ENCODE measurements at places on chromosomes 1 and 21.

- peak; percentile 10 for DNase-seq
Measured at GRCh38 chr1:22500471-22500870, 48.8 kb downstream of the ZBTB40 start.

GRCh38 chr1:112395256-112395820 lies 676 bp upstream of the CTTNBP2NL start:
- no peak for DNase-seq

- DNase-seq, result no peak
Measured at GRCh38 chr1:1176931-1177330, 3.3 kb downstream of the TTLL10 start.

DNA sequence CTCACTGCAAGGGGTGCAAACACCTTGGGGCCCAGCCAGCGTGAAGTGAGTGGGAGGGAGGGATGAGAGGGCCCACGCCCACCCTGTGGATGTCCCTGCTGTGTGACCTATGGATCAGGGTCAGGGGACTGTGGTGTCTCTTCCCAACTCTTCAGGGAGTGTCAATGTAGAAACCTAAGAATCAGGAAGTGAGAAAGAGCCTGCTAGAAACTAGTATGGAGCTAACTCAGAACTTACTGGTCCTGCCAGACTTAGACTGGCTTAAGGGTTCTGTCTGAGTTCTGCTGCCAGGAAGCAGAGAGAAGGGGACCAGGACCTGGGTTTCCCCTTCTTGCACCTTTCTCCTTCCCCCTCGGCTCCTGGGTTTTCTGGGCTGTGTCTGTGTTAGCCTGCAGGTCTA lies 1.8 kb upstream of the IL10 start:
- DNase-seq, result no peak

- no peak for DNase-seq
Measured at GRCh38 chr1:68675336-68675735, 178.5 kb upstream of the DEPDC1 start.

DNA sequence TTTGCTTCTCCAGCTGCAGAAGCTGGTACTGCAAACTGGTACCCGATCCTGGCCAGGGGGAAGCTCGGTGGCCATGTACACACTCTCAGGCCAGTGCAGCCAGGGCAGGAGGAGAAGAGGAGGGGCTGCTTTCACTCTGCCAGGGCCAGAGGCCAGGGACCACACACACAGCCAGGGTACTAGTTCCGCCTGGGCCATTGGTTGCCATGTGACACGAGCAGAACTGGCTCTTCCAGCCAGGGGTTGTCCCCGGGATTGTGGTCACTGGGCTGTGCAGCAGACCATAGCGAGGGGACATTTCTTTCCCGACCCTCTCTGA lies 3.7 kb upstream of the SHISAL2A start:
- DNase-seq, result no peak

GRCh38 chr1:89041119-89041641 lies 18.5 kb upstream of the GBP3 start:
- peak; percentile 38 for DNase-seq

DNA sequence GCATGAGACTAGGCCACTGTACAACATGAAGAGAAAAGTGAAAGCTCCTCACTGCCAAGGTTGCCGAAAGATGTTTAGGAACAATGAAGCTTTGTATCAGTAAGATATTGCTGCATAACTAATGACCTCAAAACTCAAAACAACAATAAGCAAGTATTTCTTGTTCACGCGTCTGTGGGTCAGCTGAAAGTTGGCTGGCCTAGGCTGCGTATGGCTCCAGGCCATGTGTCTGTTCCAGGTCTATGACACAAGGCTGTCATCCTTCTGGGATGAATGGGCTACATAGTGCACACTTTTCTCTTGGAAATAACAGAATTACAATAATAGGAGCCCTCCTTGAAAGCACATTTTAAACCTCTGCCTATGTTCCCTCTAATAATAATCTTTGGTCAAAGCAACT lies 515.9 kb downstream of the PLPP3 start:
- no peak for DNase-seq

GRCh38 chr1:223503348-223503747 lies 110.1 kb downstream of the CCDC185 start:
- no peak for DNase-seq

DNA sequence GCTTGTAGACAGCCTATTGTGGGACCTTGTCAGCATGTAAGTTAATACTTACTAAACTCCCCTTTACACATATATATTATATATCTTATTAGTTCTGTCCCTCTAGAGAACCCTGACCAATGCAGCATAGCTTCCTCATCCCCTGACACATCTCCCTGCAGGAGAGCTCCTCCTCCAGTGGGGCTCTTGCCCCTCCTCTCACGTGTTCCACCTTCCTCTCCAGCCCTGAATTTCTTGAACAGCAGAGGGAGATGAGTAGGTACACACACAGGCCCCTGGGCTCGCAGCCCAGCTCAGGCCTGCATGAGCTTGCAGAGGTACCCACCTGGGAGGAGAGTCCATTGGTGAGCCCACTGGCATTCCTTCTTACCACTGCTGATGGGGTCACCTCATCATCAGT lies 27.3 kb upstream of the GOLT1A start:
- no peak for DNase-seq

DNA sequence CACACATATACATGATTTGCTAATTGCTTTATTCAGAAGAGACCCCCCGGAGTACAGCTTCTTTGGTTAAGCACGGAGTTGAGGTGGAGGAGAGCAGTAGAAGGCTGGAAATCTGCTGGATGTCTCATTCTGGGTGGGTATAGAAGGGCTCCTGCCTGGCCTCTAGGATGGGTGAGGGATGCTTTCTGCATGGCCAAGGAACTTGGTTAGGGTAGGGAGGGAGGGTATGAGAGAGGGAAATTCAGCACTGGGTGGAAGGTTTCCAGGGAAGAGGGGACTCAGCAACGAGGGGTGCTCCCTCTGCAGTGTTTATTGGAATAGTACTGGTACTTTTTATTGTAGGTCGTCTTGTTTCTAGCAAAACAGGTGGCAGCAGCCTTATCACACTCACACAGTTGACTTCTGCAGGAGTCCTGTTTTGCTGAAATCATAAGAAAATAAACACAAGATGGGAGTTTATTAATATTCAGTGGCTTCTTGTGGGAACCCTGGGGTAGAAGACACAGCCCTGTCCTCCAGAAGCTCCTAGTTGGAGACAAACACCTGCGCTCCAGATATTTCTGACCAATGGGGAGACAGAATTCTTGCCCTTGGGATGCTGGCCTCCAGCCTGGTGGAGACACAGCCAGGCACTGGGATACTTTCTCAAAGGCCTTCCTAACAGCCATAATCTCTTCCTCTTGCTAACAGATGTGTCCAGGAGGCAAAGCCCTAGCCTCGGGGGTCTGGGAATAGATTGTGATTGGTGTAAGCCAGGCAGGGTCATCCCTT lies 3.8 kb downstream of the PLA2G2A start:
- DNase-seq, result no peak

DNA sequence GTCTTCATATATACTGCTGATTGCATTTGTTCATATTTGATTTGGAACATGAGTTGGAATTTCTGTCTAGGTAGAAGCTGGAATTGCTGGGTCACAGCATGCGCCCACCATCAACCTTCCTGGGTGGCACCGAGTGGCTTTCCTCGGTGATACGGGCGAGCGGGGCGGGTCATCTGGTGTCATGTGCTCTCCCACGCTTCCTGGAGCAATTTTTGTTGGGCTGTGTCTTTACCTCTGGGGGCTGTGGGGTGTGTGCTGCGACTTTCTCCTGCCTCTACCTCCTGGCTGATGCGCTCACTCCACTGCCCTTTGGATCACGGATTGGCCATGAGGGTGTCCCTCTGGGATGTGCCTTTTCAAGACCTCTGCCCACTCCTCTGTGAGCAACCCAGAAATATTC lies 108.7 kb upstream of the COL6A1 start:
- DNase-seq, result no peak

DNA sequence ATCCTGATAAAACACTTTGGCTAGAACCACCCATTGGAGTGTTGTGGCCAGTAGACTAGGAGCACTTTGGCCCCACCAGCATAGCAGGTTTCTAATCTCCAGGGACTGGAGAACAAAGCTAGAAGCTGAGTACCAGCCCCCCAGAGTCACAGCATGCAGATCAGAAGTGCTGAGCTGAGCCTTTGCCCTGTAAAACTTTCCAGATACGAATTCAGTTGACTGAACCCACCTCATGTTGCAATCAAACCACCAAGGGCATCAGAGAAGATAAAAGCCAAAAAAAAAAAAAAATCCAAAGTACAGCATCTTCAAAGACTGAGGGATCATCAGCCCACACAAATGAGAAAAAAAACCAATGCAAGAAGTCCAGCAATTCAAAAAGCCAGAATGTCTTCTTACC lies 8.7 kb upstream of the CD53 start:
- DNase-seq, result no peak

DNA sequence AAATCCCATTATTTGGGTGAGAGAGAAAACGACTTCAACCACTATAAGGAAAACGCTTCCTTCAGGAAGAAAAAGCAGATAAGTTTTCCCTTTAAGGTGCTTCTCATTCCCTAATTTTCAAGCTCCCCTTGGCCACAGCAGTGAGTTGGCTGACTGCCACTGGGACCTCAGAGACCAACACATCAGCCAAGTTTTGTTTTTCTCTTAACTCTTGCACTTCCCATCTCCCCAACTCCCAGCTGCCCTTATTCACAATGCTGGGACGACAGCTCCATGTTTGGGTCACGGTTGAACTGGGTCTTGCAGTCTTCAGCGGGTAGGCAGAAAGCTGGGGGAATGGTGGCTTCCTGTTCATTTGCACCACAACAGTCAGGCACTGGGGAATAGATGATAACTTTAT lies 18.9 kb downstream of the SGIP1 start:
- DNase-seq, result no peak

DNA sequence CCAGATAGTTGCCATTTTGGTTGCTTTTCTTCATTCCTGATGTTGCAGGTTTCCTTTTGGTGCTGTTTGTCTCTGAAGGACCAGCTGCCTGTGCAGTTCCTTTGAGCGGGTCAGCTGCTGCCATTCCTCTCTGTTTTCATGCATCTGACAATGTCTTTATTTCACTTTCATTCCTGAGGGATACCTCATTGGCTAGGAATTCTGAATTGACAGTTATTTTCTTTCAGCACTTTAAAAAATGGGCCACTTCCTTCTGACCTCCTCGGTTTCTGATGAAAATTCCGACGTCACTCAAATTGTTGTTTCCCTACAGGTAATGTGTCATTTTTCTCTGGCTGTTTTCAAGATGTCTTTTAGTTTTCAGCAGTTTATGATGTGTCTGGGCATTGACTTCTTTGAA lies 24.8 kb downstream of the CCSAP start:
- no peak for DNase-seq

DNA sequence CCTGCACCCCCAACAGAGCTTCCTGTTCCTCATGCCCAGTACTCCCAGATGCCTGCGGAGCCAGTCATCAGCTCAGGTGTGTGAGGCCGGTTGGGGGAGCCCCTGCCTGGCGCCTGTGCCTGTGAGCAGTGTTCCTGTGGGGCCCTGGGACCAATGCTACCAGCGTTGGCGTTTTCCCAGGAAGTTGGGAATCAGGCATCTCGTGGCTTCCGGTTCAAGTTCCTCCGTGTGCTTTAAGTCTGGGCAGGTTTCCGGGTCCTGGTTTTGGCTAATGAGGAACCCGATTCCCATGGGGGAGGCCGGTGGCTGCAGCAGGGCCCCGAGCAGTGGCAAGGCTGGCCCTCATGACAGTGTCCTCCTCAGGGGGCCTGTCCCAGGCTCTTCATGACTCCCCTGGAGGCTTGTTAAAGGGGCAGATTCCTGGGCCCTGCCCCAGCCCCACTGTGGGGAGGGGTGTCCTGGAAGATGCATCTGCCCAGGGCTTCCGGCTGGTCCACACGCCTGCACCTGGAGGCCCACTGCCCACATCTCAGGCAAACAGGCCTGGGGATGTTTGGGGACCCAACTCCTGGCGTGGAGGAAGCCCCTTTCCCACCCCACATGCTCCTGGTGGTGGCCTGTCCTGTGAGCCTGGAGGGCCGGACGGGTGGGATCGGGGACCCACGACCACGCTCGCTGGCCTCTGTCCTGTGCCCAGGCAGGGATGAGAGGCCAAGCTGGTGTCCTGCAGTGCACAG lies 26.2 kb downstream of the TP73 start:
- no peak for DNase-seq

GRCh38 chr1:207025146-207025880 lies 7.2 kb downstream of the C1orf116 start:
- DNase-seq, result peak; percentile 14

- no peak for DNase-seq
Measured at GRCh38 chr1:46714976-46715375, 3.9 kb downstream of the EFCAB14 start.
